ENCODE measurements at places on chromosomes 6 and 20. TPM values are rescaled to one million over a fixed set of nuclear protein-coding genes. Genes with fewer than 3 reads are reported as not detected.

DNA sequence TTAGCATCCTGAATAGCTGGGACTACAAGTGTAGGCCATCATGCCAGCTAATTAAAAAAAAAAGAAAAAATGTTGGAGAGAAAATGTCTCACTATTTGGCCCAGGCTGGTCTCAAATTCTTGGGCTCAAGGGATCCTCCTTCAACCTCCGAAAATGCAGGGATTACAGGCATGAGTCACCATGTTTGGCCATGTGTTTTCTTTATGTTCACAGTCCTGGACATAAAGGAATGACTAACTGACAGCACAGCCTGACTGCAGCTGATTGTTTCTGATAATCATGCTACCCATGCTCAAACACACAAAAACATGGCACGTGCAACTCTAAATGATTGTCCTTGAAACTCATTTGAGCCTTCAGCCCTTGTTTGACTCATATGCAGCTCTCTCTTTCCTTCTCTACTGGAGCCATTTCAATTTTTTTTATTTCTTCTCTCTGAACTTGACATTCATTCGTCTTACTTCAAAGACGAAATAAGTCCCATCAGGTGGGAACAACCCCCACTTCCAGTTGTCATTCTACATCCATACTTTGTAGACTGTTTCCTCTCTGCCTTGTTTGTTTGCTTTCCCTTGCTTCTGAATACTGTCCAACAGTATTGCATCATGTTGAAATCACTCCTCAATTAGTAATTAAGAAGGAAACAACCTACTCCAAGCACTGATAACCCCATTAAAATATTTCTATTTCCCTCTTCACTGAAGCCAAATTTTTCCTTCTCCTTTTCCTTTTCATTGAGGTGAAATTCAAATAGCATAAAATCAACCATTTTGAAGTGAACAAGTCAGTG lies 413.0 kb downstream of the BMP2 start:
- DNase-seq = no peak

DNA sequence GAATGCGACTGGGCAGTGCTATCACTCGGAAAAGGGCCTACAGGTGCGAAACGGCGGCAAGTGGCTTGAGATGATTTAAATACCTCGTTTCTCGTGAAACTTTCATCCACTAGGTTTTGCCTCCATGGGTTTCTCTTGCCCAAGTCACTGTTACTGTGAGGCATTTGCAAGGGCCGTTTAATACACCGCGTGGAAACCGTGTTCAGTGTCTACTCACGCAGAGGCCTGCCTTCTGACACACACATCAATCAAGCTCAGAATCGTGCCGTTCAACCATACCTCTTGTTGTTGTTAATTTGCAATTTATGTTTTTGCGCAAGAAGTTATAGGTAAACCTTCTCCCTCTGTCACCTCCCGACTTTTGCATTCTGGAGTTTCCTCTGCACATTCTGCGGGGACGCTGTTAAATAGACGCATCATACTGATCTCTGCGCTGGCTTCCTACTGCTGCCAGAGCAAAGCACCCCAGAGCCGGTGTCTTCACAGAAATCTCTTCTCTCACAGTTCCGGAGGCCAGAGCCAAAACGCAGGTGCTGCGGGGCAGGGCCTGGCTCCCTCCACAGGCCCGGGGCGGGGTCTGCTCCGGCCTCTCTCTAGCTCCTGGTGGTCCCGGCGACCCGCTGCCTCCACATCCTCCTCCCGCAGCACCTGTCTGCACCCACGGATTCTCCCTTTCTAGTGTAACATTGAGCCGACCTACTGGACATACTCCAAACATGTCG lies 251.4 kb downstream of the SMOC2 start:
- no peak for DNase-seq

DNA sequence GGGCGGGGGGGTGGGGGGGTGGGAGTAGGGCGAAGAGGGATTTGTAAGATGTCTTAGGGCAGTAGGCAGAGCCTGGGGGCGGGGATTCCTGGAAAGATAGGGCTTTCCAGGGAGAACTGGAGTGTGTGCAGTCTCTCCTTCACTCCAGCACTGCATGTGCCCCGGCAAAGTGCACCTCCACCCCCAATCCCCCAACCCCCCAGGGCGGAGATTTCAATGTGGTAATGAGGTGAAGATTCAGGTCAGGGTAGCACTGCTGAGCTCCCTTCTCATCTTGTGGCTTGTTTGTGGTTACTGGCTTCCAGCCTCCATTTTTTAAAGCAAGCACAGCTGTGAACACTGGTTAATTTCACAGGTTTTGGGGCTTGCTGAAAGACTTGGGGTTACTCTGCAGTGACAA lies 5.9 kb downstream of the TMEM239 start:
- DNase-seq = peak; percentile 56

DNA sequence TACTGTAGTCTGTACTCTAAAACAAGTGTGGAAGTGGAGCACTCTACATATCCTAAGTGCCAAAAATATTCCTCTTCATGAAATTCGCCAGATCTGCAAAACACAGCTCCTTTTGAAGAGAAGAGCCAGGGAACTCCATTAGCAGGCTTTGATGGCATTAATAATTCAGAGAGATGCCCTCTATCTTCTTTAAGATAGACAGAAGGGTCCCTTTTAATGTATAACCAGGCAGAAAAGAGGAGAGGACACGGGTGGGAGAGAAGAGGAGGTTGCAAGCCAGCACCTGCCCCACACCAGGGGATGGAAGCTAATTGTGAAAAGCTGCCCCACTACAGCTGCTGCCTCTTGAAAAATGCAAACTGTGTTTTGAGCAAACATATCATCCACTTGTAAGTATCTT lies 3.7 kb upstream of the RFPL4B start:
- no peak for DNase-seq

DNA sequence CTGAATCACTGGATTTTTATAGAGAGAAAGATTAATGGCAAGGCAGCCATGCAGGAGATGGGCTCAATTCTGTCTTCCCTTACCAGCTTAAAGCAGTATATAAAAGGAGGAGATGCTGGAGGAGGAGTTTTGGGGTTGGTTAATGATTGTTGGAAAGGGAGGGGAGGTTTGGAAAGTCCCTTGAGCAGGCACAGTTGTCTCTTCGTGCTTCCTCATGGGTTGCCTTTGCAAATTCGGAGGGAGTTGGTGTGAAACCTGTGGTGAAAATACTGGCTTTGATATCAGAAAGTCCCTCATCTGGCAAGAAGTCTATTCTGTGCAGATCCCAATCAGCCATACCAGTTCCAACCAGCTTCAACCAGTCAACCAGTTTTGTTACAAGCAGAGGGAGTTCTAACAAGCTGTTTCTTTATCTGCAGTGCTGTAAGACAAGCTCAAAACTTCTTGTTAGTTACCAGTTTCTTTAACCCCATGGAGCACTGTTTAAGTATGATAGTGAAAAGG lies 107.0 kb downstream of the HIVEP1 start:
- DNase-seq = peak; percentile 73

DNA sequence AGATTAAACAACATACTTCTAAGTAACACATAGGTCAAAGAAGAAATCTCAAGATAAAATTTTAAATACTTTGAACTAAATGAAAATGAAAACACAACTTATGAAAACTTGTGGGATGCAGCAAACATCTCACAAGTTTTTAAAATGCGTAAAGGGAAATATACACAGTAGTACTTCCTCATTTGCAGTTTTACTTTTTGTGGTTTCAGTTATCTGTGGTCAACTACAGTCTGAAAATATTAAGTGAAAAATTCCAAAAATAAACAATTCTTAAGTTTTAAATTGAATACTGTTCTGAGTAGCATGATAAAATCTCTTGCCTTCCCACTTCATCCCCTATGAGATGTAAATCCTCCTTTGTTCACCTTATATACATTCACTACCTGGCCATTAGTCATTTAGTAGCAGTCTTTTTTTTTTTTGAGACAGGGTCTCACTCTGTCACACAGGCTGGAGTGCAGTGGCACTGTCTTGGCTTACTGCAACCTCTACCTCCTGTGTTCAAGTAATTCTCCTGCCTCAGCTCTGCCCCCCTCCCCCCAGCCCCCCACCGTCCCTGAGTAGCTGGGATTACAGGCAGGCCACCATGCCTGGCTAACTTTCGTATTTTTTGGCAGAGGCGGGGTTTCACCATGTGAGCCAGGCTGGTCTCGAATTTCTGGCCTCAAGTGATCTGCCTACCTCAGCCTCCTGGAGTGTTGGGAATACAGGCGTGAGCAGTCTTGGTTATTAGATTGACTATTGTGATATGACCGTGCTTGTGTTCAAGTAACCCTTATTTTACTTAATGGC lies 154.6 kb upstream of the AHI1 start:
- no peak for DNase-seq

DNA sequence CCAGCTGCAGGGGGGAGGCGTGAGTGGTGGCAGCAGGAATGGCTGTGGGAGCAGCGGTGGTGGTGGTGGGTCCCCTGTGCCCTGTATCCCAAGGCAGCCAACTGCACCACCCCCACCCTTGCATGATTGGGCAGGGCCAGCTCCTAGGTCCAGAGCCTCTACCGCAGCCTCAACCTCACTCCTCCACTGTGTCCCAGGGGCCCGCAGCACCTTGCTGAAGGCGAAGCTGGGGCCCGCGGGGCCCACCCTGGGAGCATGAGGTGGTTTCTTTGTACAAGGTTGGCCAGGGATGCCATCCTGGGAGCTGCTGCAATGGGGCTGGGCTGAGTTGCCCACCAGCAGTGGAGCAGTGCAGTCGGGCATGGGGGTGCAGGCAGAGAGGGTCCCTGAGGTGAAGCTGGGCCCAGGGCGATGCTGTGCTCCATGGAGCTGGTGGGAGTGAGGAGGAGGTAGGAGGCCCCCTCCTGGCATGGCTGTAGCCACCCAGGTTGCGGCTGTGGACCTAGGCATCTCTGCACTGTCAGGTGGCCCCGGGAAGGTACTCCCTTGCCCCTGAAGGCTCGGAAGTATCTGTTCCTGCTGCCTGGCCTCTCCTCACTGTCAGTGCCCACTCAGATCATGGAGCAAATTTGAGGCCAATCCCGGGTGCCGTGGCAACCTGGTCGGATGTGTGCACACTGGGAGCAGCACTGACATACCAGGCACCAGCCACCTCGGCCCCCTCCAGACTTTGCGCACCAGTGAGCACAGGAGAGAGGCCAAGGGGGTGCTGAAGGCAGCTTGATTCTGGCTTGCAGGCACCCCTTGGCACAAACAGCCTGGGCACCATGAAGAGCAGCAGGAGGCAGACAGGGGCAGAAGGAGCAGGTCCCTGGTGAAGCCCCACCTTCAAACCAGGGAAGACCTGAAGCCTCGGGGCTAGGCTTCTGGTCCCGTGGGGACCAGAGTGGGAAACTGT lies 60.2 kb upstream of the L3MBTL3 start:
- DNase-seq = no peak

Gene HLA-DRB5
- 0.42 TPM for total RNA-seq

Gene HCRTR2
- not detected for total RNA-seq

Gene EYA2
- total RNA-seq = not detected

Gene TREML2
- total RNA-seq = 12.1 TPM

Gene SYCP2L
- not detected for total RNA-seq
